ENCODE measurements at places on chromosomes 2 and 18.

DNA sequence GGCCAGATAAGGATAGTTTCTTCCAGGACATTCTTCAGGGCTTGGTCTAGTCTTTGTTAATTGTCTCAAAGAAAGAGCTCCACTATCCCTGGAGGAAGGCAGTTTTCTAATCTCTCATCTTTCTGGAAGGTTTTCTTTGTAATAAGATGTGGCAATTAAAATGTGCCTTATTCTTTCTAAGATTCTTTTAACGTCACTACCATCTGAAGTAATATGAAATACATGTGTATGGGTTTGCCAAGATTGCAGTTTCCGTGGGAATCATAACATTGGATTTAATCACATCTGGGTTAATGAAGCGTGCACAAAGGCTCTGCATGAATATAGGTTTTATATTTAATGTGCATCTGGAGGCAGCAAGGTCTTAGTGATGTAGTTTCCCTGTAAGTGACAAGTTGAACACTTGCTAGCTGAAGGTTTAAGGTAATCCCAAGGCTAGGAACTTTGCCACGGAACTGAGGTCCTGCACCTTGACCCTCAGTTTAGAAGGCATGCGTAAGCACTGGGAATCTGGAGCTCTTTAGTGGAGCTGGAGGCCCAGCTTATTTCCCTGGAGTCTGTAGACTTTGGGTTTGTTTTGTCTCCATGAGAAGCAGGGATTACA is 25.7 kb downstream of the DIS3L2 start:
- DNase-seq = no peak

GRCh38 chr2:206160125-206160806 is 571 bp downstream of the EEF1B2 start:
- no peak for DNase-seq

- no peak for DNase-seq
Observed at GRCh38 chr2:205494537-205495235, 187.6 kb upstream of the NRP2 start.

- DNase-seq = no peak
Observed at GRCh38 chr2:111042261-111042660, 78.5 kb upstream of the BCL2L11 start.

GRCh38 chr2:181991171-181991885 is 5.7 kb downstream of the PPP1R1C start:
- no peak for DNase-seq

DNA sequence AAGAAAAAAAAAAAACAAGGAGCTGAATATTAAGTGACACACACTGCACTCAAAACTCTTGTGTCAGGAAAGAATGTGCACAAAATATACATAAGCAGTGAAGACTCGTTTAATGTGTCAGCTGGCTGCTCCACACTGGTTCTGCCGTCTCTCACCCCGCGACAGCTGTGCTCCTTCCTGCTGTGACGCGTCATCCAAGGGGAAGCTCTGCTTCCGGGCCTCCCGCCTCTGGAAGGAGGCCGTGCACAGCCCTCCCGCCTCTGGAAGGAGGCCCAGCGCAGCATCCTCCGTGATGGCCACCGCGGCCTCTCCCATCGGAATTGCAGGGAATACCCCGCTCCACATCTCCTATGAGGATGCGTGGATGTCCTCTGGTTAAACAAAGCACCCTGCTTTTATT is 151.0 kb downstream of the HDAC4 start:
- no peak for DNase-seq

- DNase-seq = no peak
Observed at GRCh38 chr2:16728351-16729136, 62.9 kb upstream of the CYRIA start.

DNA sequence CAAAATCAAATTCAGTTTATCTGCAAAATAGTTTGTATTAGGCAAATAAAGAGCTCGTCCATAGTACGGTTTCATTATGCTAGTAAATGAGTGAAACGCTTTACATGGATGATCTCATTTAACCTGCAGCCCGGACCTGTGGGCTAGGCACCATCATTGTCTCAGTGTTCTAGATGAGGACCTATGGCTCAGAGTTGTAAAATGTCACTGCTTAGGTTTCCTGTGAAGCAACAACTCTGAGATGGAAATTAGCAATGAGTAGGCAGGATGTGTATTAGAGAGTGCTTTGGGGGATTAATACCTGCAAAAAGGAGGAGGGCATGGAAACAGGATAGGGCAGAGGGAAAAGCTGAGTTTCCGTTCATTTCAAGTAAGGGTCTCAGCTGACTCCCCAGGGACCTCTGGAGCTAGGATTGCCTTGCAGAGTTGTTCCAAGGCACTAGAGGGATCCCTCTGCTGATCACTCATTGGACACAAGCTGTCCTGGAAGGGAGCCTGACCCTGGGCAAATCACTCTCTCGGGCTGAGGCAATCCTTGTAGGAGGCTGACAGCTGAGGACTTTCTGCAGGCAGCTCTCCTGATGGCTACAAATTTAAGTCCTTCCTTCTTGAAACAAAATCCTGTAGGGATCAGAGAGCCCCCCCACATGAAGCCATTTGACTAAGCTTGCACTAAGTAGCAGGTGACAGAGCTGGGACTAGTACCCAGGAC is 58.8 kb upstream of the SIX2 start:
- DNase-seq = no peak

GRCh38 chr2:212359425-212360067 is 179.1 kb downstream of the ERBB4 start:
- no peak for DNase-seq

GRCh38 chr18:43868497-43868995 is 591.3 kb upstream of the SYT4 start:
- DNase-seq = no peak
